Spleen (tissue), 13 donors: ENCODE measurements at places on chromosomes 5 and 9. TPM values are rescaled to one million over a fixed set of nuclear protein-coding genes. Genes with fewer than 3 reads are reported as not detected.
A peak's percentile ranks its signal among the peaks of the same experiment; 100 is the strongest.

Gene NME5
- 0.55 TPM for total RNA-seq

GRCh38 chr5:141491323-141492167 is 2.7 kb downstream of the PCDHGC5 start:
- H3K4me1 ChIP-seq = peaks cover 3% of the 10 kb centered on the region
- DNase-seq = no peak

GRCh38 chr5:170819824-170820223 is 36.3 kb downstream of the GABRP start:
- no peak overlapping the region for H3K27ac ChIP-seq
- no peaks in the 10 kb centered on the region for H3K4me1 ChIP-seq
- no peak for DNase-seq
- no peaks in the 10 kb centered on the region for H3K27me3 ChIP-seq
- no peaks in the 10 kb centered on the region for H3K36me3 ChIP-seq

- peak; percentile 54 for DNase-seq
- H3K4me3 ChIP-seq = no peak overlapping the region
- no peaks in the 10 kb centered on the region for H3K36me3 ChIP-seq
These were observed 31.4 kb downstream of the COL27A1 start for GRCh38 chr9:114186605-114187289.

DNA sequence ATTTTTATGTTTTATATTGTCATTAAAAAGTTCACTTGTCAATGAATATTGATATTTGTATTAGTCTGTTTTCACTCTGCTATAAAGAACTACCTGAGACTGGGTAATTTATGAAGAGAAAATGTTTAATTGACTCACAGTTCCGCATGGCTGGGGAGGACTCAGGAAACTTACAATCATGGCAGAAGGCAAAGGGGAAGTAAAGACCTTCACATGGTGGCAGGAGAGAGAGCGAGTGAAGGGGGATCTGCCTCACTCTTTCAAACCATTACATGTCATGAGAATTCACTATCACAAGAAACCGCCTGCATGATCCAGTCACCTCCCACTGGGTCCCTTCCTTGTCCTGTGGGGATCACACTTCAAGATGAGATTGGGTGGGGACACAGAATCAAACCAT is 27.4 kb downstream of the SRD5A1 start:
- H3K4me3 ChIP-seq = peak overlapping the region; percentile 18
- peaks cover 67% of the 10 kb centered on the region for H3K36me3 ChIP-seq
- H3K4me1 ChIP-seq = no peaks in the 10 kb centered on the region
- no peak for DNase-seq
- no peak overlapping the region for H3K27ac ChIP-seq
- H3K27me3 ChIP-seq = no peaks in the 10 kb centered on the region

DNA sequence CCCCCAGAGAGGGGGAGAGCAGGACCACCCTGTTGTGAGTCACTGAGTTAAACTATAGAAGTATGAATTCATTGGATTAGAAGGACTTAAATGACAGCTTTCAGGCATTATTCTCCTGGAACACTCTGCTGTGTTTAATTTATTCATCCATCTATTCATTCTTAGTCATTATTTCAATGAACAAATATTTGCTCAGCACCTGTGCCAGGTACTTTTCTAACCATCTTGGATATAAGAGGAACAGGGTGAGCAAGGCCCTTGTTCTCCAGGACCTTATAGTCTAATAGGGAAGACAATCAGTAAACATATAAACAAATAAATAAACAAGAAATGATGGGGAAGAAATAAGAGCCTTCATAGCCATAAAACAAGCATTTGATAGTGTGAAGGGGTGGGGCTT is 483.9 kb upstream of the BRINP1 start:
- H3K27me3 ChIP-seq = no peaks in the 10 kb centered on the region
- DNase-seq = no peak
- H3K36me3 ChIP-seq = no peaks in the 10 kb centered on the region
